ELR (cell line): ENCODE measurements at places on chromosomes 3 and 15.

DNA sequence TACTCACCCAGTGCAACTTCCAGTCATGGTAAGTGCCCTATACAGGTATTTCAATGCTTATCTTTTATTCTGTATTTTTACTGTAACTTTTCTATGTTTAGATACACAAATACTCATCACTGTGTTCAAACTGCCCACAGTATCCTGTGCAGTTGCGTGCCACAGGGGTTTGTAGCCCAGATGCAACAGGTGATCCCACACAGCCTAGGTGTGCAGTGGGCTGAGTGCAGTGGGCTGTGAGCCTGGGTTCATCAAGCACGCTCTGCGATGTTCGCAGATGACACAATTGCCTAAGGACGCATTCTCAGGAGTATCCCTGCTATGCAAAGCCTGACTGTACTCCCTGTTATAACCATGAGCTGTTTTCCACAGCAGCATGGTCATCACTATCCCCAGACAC lies 36.2 kb upstream of the VGLL4 start:
- no peak for DNase-seq

DNA sequence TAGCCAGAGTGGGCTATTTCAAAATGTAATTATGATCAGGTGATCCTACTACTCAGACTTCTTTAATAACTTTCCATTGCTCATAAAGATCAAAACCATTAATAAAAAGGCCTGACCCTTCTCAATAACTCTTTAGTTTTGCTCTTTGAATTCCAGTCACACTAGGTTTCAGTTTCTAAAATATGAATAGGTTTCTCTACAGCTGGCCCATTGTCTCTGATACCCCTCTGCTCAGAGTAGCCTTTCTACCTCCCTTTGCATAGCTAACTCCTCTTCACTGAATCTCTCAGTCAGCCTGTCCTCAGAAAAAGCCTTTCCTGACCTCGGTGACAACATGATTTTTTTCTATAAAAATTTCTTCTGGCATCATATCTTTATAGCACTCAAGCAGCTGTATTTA lies 209.1 kb downstream of the UNC13C start:
- no peak for DNase-seq

DNA sequence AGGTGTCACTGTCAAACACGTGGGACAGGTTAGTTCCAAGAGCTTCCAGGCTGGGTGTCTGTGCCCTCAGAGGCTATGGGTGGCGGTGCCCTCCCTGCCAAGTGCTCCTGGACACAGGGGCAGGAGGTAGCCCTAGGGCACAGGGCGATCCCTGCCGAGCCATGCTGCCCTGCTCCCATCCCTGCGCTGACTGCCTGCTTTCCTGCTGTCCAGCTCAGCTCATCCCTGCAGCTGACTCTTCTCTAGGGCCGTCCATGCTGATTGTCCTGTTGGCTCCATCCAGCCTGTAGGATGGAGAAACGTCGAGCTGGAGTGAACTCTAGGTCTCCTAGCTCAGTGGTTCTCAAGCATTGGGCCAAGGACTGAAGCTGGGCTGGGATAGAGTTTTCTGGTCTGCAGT lies 3.7 kb downstream of the PDIA5 start:
- no peak for DNase-seq

- no peak for DNase-seq
Observed at GRCh38 chr3:178856804-178857203, 214.8 kb downstream of the ZMAT3 start.

- DNase-seq = no peak
Observed at GRCh38 chr3:31165399-31165860, 271.0 kb upstream of the GADL1 start.

DNA sequence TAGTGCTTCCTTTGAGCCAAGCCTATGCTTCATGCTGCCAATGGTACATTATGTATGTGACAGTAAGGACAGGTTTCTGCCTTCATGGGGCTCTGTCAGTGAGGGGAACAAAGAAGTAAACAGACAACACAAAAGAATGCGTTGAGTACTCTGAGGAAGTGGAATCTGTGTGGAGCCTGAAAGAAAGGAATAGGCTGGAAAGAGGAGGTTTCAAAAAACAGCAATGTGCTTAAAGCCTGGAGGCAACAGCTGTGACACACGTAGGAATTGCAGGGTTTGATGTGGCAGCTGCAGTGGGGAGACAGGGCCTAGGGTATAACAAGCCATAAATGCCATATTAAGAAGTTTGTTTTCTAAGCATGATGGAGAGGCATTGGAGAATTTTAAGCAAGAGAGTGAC lies 316.7 kb downstream of the CLSTN2 start:
- no peak for DNase-seq

DNA sequence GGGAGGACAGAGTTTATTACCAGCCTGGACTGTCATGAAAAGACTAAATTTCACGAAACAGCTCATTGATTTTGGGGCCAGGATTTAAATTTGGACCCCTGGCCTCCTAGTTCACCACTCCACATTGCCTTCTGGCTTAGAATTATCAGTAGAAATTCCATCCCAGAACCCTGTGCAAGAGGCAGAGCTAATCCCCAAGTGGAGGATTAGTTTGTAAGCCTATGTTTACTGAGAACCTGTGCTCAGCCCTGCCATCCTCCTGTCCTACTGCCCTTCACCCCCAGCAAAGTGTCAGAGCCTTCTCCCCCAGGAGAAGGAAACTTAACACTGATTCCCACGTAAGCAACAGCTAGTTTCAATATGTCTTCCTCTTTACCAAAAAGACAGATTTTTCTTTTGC lies 99.4 kb downstream of the SST start:
- DNase-seq = no peak

DNA sequence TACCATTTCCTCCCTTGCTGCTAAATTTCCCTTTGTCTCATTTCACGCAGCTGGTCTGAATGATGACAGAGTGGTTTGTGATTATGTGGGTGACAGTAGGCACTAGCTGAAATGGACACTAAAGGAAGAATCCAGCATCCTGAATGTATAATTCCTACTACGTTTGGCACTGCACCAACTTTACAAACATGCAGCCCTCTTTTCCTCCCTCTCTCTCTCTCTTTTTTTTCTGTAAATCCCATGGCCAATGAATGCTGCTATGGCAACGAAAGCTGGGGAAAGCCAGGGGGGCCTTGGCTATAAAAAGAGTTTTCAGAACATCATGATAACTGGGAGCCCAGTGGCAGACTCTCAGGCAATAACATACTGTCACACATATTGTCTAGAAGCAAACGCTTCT lies 367.2 kb upstream of the AGTR1 start:
- DNase-seq = no peak

DNA sequence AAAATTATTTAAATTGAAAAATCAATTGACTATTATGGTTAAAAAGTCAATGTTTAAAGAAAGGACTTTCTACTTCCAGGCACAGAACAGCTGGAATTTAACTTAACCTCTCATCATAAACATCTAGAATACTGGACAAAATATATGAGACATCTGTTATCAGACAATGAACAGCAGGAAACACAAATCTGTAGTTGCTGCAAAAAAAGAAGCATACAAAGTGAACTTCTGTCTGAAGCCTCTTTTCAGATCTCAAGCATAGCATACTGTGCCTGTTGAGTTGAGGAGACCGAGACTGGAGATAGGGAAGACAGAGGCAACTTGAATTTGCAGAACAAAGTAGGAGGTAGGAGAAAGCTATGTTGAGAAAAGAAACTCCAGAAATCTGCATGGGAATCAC lies 140.0 kb upstream of the CBLB start:
- DNase-seq = no peak

DNA sequence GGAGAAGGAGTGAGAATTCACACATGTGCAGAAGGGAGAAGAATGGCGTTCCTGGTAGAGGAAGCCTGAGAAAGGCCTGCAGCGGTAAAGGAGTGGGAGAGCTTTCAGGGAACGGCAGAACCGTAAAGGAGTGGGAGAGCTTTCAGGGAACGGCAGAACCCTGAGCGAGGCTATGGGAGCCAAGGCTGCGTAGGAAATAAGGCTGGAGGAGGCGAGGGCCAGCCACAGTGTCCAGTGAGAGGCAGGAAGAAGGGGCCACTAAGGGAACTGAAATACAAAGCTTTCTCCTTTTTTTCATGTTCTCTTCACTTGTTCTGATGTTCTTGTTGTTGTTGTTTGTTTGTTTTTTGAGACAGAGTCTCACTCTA lies 41.6 kb downstream of the GOLGA6L10 start:
- DNase-seq = no peak

DNA sequence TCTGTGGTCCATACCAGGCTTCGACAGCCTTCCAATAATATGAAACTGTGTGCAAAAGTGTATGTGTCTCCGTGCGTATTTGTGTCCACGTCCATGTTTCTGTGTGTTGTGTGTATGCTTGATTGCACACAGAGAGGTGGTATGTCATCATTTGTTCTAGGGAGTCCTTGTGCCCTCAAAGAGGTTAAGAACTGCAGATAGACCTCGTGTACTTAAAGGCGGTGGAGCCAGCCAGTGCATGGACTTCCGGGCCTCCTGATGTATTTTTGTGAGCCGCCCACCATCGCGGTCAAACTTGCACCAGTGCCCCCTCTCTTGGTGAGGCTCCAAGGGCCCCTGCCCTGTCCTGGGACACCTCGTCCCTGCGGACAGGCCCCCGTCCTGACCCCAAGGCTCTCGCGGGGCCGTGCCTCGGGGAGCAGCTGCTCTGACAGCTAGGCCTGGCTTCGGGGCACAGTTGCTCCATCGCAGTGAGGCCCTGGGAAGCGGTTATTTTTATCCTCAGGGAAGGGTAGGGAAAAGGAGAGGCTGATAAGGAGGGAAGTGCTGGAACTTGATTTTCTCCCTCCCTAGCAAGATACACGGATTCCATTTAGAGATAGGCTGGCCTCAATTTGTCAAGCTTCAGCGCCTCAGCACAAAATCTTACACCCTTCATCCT lies 1.2 kb upstream of the RYK start:
- DNase-seq = no peak

- no peak for DNase-seq
Observed at GRCh38 chr3:153572165-153572564, 410.1 kb downstream of the RAP2B start.

DNA sequence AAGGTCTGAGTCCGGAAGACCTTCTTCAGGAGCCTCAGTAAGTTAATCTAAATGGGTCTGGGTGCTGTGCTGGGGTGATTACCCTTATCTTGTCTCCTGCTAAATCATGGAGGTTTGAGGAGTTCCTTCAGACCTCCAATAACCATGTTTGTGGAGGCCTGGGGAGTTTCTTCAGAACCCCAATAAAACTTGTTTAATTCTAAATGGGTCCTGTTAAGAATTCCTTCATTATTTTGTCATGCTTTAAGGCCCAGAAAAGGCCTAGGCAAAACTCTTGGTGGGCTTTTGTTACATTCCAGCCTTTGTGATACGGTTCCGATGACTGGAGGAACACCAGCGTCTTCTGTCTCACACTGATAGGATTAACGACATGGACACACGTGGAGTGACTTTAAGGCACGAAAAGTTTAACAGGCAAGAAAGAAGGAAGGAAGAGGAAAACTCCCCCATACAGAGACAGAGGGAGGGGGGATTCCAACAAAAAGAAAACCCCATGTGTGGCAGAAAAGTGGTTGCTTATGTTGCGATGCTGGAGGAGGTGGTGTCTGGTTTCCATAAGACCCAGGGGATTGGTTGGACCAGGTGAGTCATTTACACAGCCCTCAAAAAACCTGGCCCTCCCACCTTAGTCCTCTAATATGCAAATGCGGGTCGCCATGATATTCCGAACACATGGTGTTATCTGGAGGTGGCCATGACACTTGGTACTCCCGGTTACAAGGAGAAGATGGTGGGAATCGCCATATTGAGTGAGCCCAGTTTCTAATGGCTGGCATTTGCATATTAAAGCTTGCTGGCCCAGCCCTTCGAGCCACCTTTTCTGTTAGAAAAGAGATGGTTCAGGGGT lies 72.6 kb upstream of the MFGE8 start:
- no peak for DNase-seq
